ENCODE measurements at places on chromosomes 1 and 21.

DNA sequence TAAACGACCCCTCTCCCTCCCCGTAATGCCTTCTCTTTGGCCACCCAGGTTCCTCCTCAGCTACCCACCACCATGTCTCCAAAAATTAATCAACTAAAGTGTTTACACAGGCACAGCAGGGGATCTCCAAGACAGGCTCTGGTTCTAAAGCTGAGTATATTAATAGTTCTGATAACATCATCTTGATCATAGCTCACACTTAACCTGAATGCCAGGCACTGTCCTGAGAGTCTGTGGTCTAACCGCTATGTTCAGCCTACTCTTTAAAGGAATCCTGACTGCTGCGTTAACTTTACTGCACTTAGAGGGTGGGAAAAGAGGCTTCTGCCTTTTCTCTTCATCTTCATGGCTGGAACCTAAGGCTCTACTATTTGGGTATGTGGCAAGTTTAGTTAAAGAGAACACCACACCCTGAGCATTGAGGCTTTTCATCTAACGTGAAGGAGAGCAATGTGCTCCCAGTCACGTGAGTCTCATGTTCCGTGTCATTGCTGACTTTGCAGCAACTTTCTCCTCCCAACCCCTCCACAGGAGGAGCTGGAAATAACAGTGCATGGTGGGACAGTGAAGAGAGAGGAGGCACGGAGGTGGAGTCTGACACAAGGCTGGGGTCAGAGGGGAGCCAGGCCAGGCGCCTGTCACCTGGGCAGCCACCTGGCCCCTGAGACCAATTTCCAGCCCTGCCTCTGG, 86.4 kb downstream of the FAM78B start:
- DNase-seq: no peak

DNA sequence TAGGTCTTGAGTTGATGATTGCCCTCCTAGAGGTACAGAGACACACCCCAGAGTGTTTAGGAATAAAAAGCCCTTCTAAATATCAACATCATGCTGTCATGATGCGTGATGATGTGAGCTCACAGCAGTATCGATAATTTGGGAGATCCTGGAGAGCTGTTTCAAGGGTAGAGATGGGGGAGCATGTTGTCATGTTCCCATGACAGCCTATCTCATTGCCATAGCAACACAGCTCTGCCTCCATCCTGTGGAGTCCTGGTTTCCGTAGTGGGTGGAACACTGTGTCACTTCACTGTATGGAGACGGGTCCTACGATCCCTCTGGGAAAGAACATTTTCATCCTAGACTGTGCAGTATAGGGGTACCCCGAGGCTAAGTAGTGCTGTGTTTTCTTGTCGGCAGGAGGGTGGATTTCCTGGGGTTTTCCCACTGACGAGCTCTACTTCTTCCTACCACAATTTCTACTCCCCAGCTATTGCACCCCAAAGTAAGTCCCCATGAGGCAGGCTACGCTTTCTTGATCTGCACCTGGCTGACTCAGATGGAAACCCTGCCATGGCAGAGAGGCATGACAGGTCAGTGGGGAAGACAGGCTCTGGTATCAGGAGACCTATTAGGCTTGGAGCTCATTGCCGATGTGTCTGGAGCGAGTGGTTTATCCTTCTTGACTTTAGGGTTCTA, 7.2 kb downstream of the KISS1 start:
- no peak for DNase-seq

- DNase-seq: no peak
Observed at GRCh38 chr21:43652616-43653015, 6.7 kb downstream of the HSF2BP start.

- DNase-seq: no peak
Observed at GRCh38 chr1:214859647-214860046, 222.9 kb upstream of the KCNK2 start.

GRCh38 chr1:41648844-41649243, 164.4 kb upstream of the EDN2 start:
- no peak for DNase-seq
